Neuronal stem cell (in vitro differentiated cells): ENCODE measurements at places on chromosomes 1 and 21.

- DNase-seq = no peak
Observed at GRCh38 chr1:231390071-231390470, 32.0 kb downstream of the EGLN1 start.

- no peak for DNase-seq
Observed at GRCh38 chr1:238143038-238143437, 252.3 kb upstream of the ZP4 start.

DNA sequence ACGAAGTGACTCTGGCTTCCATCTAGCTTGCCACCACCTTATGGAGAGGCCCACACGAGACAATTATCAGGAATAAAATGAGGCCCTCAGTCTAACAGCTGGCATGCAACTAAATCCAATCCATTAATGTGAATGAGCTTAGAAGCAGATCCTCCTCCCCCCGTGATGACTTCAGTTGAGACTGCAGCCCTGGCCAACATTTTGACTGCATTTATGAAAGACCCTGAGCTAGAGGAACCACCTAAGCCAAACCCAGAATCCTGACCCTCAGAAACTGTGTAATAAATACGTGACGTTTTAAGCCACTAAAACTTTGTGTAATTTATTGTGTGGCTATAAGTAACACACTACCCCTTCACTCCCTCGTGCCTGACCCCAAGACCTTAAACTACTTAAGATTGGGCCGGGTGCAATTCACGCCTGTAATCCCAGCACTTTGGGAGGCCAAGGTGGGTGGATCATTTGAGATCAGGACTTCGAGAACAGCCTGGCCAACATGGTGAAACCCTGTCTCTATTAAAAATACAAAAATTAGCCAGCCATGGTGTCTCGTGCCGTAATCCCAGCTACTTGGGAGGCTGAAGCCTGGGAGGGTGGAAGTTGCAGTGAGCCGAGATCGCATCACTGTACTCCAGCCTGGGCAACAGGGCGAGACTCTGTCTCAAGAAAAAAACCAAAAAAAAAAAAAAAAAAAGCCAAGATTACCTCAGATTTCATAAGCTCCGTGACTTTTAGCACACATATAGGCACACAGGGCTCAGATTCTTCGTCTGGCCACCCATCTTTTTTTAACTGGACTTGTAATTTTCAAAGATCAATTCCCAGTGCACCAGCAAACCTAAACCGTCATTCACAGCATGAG, 72.5 kb downstream of the ENAH start:
- DNase-seq = no peak

GRCh38 chr1:30885570-30886522, 22.7 kb downstream of the SDC3 start:
- no peak for DNase-seq

GRCh38 chr1:66182551-66183178, 351.3 kb upstream of the SGIP1 start:
- DNase-seq = no peak

- peak; percentile 29 for DNase-seq
Observed at GRCh38 chr1:98086796-98087441, 166.1 kb upstream of the DPYD start.

- no peak for DNase-seq
Observed at GRCh38 chr1:62234688-62235087, 40.0 kb downstream of the L1TD1 start.

DNA sequence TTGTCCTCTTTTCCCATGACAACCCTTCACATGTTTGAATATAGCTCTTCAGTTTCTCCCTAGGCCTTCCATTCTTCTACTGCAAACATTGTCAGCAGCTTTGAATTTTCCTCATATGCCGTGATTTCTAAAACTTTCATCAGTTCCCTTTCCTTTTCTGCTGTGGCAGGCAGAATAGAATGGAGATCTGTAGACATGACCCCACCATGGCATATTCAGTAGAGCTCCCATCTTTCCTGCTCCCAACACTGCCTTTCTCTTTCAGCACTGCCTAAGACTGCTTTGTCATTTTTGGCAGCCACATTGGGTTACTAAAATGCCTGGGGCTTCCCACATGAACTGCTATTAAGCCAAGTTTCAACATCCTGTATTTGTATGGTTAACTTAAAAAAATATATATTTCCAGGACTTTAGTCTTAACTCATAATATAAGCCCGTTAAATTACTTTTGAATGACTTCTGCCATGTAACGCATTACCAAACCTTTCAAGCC, 60.9 kb downstream of the TBX19 start:
- DNase-seq = no peak

GRCh38 chr1:230431527-230431926, 5.4 kb upstream of the PGBD5 start:
- DNase-seq = no peak
